ENCODE measurements at places on chromosomes 7 and 10.

DNA sequence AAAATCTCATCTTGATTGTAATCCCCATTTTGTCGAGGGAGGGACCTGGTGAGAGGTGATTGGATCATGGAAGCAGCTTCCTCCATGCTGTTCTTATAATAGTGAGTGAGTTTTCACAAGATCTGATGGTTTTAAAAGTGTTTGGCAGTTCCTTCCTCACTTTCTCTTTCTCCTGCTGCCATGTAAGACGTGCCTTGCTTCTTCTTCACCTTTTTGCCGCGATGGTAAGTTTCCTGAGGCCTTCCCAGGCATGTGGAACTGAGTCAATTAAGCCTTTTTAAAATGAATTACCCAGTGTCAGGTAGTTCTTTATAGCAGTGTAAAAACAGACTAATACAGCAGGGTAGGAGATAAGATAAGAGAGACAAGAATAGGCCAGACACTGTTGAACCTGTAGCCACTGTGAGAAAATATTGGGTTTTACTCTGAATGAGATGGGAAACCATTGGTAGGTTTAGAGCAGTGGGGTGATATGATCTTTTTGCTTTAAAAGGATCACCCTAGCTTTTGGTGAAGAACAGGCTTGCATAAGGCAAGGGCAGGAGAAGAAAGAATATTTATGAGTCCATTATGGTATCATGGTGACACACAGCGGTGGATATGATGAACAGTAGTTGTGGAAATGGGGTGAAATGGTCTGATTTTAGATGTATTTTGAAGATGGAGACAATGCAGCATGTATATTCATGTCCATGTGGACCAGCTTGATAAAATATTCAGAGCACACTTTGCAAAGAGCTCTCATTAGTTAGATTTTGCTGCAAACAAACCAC is 11.5 kb downstream of the OR6B1 start:
- no peak for DNase-seq

DNA sequence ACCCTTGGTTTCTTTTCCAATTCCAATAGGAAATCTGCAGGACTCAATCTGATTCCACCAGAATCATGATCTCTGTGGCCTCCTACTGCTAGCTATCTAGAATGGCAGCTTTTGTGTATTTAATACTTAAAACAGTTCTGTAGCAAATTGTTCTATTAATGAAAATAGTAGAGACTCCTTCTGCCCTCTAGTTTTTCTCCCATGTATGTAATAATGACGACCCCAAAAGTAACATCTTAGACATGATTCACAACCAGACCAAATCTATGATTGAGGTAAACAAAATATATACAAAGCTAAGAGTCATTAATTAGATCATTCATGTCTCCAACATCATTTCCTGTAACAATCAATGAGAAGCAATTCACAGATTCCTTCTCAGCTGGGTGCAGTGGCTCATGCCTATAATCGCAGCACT is 259.1 kb upstream of the MKLN1 start:
- DNase-seq: no peak

DNA sequence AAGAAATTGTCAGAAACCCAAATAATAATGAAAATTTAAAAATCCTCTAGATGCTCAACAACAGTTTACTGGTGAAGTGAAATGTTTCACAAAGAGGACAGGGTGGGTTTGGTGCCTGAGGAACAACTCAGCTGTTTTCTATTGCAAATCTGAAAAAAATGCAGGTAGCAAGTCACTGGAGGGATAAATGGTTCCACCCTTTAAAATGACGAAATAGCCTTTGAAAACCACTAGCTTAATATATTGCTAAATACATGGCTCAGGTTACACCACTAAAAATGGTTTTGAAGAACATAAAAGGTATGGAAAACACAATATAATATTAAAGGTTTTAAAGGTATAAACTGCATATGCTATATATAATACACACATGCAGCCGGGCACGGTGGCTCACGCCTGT is 69.5 kb downstream of the LMBR1 start:
- no peak for DNase-seq

- no peak for DNase-seq
Measured at GRCh38 chr10:35451151-35452016, 115.1 kb downstream of the CCNY start.

- no peak for DNase-seq
Measured at GRCh38 chr10:59892697-59893096, 13.7 kb downstream of the CCDC6 start.

DNA sequence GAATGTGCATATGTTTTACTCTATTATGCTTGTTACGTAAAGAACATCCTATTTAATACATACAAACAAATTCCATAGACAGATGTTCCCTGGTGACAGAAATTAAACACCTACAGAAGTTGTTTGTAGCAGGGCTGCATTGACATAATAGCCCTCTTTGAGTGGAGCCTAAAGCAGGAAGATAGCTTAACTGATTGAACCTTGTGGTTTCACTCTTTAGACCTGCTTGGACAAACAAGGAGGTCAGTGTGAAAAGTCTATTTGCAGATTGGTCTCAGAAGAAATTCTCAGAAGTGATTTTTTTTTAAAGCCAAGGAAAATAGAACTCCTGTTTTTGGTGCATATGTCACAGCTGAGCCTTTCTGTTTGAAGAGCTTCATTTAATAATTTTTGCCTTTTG is 121.3 kb downstream of the PPP1R9A start:
- DNase-seq: no peak

DNA sequence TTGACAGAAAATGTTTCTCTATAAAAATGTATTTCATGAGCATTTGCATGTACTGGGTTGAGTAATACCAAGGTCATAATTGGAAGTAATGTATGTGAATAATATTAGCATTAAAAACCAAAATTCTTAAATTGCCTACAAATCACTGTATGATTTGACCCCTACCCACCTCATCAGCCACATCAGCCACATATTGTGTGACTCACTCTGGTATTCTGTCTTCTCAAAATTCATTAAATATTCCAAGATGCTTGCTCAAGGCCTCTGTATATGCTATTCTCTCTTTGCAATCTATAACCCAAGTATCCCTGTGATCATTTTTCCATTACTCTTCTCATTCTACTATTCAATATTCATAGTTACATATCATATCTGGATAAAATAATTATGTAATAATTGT is 21.4 kb downstream of the POT1 start:
- DNase-seq: no peak

DNA sequence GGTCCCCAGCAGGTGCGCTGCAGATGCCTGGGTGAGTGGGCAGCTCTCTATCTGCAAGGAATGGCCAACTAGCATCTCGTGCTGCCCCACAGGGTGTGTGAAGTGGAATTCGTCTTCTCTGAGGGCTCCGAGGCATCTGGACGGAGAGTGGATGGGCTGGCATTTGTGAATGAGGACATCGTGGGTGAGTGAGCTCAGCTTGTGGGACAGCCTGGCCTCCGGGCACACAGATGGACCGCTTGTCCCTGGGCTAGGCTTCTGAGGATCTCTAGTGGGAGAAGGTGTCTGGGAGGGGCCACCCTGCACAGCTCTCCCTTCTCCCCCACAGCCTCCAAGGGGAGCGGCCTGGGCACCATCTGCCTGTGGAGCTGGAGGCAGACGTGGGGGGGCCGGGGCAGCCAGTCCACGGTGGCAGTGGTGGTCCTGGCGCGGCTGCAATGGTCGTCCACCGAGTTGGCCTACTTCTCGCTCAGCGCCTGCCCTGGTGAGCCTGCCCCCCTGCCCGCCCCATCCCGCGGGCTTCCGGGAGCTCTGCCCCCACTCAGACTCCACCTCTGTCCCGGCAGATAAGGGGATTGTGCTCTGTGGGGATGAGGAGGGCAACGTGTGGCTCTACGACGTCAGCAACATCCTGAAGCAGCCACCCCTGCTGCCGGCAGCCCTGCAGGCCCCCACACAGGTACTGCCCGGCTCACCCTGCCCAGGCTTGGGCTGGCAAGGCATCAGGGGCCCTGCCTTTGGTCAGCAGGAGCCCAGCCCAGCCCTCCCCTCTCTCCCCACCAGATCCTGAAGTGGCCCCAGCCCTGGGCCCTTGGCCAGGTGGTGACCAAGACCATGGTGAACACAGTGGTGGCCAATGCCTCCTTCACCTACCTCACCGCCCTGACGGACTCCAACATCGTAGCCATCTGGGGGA is 6.3 kb downstream of the POLR2J start:
- DNase-seq: no peak

DNA sequence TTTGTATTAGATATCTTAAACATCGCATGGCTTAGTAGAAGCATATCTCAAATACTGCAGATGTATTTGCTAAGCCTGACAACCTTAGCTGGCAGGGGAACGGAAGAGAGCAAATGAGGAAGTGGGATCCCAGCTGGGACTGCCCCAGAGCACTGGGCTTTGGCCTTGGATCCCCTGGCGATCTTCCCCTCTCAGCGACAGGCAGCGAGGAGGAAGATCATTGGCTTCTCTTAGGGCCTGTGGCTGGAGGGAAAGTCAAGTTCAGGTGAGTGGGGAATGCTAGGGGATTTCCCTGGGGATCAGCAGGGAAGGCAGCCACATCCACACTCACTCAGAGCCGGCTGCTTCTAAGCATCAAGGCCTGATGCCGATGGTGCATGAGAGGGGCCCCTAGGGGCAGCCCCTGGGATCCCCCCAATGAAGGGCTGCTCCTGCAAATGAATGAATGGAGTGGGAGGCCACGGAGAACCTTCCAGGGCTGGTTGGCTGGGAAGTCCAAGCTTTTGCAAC is 42.0 kb downstream of the LYZL2 start:
- no peak for DNase-seq

DNA sequence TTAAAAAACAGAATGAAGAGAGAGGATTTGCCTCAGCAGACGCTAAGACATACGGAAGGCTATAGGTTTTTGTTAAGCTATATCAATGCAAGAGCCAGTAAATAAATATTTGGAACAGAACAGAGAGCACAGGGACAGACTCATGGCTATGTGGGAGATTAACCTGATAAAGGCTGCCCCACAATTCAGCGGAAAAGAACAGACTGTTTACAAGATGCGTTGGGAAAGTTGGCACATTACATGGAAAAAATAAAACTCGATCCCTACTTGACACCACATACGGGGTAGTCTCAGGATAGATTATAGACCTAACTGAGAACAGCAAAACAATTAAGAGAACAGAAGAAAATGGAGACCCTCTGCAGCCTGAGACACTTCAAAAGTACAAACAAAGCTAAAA is 10.8 kb downstream of the KCNH2 start:
- DNase-seq: no peak

All from activated T-helper 1 cell treated with anti-CD3 and anti-CD28 coated beads, Interleukin-2, amount 50 U/mL, for 16 hours (primary cell).